ENCODE measurements at places on chromosomes 3 and 15. TPM values are rescaled to one million over a fixed set of nuclear protein-coding genes. Genes with fewer than 3 reads are reported as not detected.

DNA sequence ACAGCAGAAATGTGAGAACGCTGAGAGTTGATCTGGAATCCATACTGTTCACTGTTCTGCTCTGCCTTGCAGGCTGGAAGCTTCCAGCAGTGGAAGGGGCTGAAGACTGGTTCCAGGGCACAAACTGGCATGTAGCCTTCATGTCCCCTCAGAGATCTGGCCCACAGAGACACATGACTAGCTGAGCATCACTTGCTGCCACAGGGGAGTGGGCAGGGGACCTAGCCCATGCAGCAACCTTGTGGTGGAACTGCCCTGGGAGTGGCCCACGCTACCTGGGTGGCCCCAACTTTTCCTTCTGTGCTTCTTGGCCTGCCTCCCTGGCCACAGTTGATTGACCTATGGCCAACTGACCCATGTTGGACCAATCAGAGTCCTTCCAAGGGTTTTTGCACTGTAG is 98.1 kb downstream of the TPRA1 start:
- DNase-seq = no peak

The CLDN16 gene
- total RNA-seq = not detected

GRCh38 chr3:36907911-36908646 is 36.8 kb downstream of the TRANK1 start:
- no peak for DNase-seq

The ALPK3 gene
- total RNA-seq = 0.56 TPM

- DNase-seq = no peak
These were observed 792 bp downstream of the ATP13A3 start for GRCh38 chr3:194485881-194486539.

All from chondrocyte (in vitro differentiated cells).